ENCODE measurements at places on chromosomes 13 and 19. TPM values are rescaled to one million over a fixed set of nuclear protein-coding genes. Genes with fewer than 3 reads are reported as not detected.

SMIM24 gene
- total RNA-seq: 49.8 TPM

- no peak overlapping the region for H3K27ac ChIP-seq
- no peaks in the 10 kb centered on the region for H3K36me3 ChIP-seq
- no peaks in the 10 kb centered on the region for H3K27me3 ChIP-seq
- H3K4me3 ChIP-seq: no peak overlapping the region
- H3K4me1 ChIP-seq: no peaks in the 10 kb centered on the region
Measured at GRCh38 chr13:109873351-109874123, 87.2 kb upstream of the IRS2 start.

SMAD9 gene
- 13.1 TPM for total RNA-seq

DNA sequence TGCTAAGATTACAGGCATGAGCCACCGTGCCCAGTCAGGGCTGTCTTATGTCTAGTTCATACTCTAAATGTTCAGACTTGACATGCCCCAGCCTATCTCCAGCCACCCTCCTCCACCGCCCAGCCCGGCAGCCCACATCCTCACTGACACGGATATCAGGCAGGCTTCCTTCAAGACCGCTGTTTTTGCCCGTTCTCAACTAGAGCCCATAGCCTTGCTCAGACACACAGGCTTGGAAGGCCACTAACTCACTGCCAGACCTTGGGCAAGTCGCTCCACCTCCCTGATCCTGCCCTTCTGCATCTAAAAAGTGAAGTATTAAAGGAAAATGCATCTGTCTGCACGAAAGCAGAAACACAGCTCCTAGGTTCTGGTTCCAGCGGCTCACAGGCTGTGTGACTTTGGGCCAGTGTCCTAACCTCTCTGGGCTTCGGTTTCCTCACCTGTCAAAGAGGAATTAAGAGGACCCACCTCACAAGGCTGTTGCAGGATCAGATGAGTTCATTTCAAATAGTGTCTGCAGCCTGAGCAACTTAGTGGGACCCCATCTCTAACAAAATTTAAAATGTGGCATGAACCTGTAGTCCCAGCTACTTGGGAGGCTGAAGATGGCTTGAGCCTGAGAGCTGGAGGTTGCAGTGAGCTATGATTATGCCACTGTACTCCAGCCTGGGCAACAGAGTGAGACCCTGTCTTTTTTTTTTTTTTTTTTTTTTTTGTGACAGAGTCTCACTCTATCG, 14.5 kb upstream of the CERS4 start:
- H3K27ac ChIP-seq: no peak overlapping the region
- H3K4me3 ChIP-seq: no peak overlapping the region
- DNase-seq: no peak
- H3K27me3 ChIP-seq: no peaks in the 10 kb centered on the region

DNA sequence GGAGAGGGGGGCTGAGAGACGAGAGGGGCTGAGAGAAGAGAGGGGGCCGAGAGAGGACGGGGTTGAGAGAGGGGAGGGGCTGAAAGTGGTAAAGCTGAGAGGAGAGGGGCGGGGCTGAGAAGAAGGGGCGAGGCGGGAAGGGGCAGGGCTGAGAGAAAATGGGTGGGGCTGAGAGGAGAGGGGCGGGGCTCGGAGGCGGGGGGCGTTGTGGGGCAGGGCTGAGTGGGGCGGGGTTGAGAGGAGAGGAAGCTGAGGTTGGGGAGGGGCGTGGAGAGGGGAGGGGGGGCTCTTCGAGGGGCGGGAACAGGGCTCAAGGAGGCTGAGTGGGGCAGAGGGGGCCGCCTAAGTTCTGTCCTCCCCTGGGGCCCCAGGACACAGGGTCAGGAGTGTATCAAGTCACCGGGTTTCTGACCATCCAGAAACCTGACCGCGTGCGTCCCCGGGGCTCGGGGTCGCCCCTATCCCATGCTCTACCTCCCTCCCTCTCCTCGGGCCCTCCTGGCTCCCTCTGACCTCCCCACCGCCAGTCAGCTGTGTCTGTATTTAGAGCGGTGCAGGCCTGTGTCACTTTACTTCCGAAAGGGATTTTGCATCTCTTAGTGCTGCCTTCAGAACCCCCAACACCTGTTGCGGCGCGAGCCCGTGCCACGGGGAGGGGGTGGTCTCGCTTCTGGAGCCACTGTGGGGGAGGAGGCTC, 38.6 kb upstream of the SEMA6B start:
- H3K27ac ChIP-seq: no peak overlapping the region
- no peaks in the 10 kb centered on the region for H3K4me1 ChIP-seq
- no peaks in the 10 kb centered on the region for H3K36me3 ChIP-seq
- H3K27me3 ChIP-seq: peaks cover 4% of the 10 kb centered on the region

GRCh38 chr19:48644839-48645619, 958 bp downstream of the CA11 start:
- peak overlapping the region; percentile 87 for H3K27ac ChIP-seq
- H3K4me3 ChIP-seq: peak overlapping the region; percentile 61
- DNase-seq: peak; percentile 88
- no peaks in the 10 kb centered on the region for H3K36me3 ChIP-seq

DNA sequence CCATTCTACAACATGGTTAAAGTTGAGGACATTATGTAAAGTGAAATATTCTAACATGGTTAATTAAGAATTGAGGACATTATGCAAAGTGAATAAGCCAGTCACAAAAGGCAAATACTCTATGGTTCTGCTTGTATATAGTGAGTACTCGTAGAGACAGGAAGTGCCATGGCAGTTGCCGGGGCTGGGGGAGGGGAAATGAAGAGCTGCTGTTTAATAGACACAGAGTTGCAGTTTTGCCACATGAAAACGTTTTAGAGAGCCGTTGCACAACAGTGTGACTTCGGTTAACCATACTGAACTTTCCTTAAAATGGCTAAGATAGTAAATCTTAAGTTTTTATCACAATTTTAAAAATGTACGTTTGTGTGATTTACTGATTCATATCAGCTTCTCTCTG, 176.9 kb downstream of the SHISA2 start:
- no peak for DNase-seq
- H3K4me1 ChIP-seq: no peaks in the 10 kb centered on the region
- no peaks in the 10 kb centered on the region for H3K27me3 ChIP-seq
- no peak overlapping the region for H3K27ac ChIP-seq

GRCh38 chr19:15265214-15265849, 33.1 kb upstream of the EPHX3 start:
- no peak overlapping the region for H3K4me3 ChIP-seq
- H3K27ac ChIP-seq: peak overlapping the region; percentile 72
- no peak for DNase-seq
- no peaks in the 10 kb centered on the region for H3K4me1 ChIP-seq

DIAPH3 gene
- 2.0 TPM for total RNA-seq

GRCh38 chr19:3151563-3152418, 16.0 kb downstream of the GNA15 start:
- H3K27me3 ChIP-seq: no peaks in the 10 kb centered on the region
- no peak for DNase-seq
- no peaks in the 10 kb centered on the region for H3K36me3 ChIP-seq

DUXA gene
- total RNA-seq: not detected

DNA sequence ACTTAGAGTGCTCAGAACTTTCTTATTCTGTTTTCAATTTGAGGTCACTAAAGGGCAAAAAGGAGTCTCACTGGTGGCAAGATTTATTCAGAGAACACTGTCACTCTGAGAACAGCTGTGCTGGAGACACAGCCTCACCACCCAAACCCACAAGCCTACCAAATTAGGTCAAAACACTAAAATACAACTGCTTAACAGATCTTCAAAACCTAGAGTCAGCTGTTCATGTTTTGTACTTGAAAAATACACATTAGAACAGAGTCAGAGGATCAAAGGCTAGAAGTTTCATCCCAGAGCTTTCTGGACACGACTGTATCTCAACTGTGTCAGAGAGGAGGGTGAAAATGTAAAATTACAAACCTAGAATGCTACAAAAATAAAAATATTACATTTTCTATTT, 89.3 kb downstream of the MIPEP start:
- H3K4me1 ChIP-seq: no peaks in the 10 kb centered on the region
- H3K36me3 ChIP-seq: no peaks in the 10 kb centered on the region
- no peak overlapping the region for H3K27ac ChIP-seq
- no peak overlapping the region for H3K4me3 ChIP-seq

DNA sequence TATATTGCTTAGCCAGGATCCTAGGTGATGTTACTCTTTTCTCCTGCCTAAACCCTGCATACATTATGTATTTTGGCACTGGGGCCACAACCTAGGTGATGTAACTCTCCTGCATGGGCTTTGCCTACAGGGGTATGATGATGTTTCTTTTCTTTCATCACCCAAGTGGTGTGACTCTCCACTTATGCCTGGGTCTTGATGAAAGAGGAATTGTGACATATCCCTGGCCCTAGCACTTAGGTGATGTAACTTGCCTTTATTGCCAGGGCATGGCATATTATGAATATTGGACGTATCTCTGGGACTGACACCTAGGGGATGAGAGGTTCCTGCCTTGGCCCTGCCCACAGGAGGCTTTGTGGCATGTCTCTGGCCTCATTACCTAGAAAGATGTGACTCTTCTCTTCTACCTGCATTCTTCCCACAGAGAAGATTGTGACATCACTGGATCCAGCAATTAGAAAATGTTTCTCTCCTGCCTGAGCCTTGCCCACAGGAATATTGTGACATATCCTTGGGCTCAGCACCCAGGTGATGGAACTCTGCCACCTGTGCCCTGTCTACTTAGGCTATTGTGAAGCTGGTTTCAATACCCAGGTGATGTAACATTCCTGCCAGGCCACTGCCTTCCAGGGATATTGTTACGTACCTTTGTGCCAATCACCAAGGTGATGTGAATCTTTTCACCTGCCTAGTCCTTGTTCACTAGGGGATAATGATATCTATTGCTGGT, 27.3 kb upstream of the ZNF254 start:
- peaks cover 30% of the 10 kb centered on the region for H3K36me3 ChIP-seq
- H3K4me3 ChIP-seq: no peak overlapping the region
- no peak overlapping the region for H3K27ac ChIP-seq
- no peaks in the 10 kb centered on the region for H3K4me1 ChIP-seq
- no peak for DNase-seq

DNA sequence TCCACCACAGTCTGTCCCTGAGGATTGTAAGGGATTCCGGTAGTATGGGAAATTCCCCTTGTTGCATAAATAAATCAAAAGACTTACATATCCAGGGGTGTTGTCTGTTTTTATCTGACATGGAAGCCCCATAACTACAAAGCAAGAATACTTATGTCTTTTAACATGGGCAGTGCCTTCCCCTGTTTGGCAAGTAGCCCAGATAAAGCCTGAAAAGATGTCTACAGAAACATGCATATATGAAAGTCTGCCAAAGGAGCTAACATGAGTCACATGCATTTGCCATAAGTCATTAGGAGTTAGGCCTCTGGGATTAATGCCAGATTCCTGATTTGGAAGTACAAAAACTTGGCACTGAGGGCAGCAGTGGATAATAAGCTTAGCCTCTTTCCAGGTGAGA, 62.1 kb downstream of the ZNF737 start:
- H3K36me3 ChIP-seq: no peaks in the 10 kb centered on the region
- DNase-seq: no peak
- H3K4me1 ChIP-seq: no peaks in the 10 kb centered on the region

DNA sequence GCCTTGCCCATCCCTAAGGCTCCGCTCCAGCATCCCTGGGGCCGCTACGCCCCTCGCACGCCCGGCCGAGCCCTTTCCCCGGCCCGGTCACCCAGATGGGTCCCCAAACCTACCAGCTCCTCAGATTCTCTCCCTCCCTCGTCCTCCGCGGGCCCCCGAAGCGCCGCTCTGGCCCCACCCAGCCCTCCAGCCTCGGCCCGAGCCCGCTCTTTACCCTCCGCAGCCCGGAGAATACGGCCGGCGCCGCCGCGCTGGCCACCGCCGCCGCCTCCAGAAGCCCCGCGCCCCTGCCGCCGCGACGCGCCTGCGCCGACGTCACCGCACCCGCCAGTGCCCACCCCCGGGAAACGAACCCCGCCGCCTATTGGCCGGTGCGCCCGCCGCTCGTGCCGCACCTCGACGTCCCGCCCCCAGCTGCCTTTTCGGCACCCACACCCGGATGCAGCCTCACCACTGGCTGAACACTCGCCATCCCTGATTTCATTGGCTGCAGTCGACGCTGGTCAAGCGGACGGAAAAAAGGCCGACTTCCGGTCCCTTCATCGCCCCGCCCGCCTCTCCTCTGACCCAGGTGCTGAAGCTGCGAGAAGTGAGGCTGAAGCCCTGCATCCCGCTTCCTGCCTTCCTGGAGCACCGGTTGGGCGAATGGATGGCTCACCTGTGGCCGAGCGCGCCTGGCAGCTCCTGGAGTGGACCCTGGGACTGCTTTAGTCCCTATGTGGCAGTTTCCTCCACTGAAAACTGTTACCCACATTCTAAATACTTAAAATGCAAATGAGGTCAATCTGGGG, at the start of gene DAPK3:
DAPK3 (minus strand) TSS at position 292 of the 791 bp plus-strand sequence. CDS start 1,364 bp downstream, outside the sequence.
- H3K36me3 ChIP-seq: peaks cover 12% of the 10 kb centered on the region
- peak; percentile 99 for DNase-seq
- H3K27me3 ChIP-seq: no peaks in the 10 kb centered on the region
- peak within 1 kb of the TSS; percentile 75 for H3K4me3 ChIP-seq
- H3K27ac ChIP-seq: peak within 1 kb of the TSS; percentile 83
- H3K4me1 ChIP-seq: peaks cover 5% of the 10 kb centered on the region

DNA sequence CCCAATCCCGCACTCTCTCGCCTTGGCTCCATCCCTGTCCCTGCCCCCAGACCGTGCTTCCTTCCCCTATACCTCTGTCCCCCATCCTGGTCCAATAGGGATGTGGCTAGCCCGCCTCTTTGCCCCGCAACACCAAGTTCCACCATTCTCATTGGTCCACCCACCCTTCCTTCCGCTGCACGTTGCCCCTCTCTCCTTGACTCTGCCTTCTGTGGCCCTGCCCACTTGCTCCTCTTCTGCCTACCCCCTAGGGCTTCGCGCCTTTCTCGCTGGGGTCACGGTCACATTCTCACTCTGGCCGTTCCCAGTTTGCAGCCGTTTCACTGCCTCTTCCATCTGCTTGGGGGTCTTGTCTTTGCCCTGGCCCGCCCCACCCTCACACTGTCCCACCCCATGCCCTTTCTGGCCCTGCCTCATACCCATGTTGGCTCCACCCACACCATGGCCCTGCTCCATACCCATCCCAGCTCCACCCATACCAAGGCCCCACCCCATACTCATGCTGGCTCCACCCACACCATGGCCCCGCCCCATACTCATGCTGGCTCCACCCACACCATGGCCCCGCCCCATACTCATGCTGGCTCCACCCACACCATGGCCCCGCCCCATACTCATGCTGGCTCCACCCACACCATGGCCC, 4.5 kb upstream of the ARHGAP45 start:
- peaks cover 4% of the 10 kb centered on the region for H3K4me1 ChIP-seq
- DNase-seq: no peak

SIGLEC5 gene
- total RNA-seq: not detected

DNA sequence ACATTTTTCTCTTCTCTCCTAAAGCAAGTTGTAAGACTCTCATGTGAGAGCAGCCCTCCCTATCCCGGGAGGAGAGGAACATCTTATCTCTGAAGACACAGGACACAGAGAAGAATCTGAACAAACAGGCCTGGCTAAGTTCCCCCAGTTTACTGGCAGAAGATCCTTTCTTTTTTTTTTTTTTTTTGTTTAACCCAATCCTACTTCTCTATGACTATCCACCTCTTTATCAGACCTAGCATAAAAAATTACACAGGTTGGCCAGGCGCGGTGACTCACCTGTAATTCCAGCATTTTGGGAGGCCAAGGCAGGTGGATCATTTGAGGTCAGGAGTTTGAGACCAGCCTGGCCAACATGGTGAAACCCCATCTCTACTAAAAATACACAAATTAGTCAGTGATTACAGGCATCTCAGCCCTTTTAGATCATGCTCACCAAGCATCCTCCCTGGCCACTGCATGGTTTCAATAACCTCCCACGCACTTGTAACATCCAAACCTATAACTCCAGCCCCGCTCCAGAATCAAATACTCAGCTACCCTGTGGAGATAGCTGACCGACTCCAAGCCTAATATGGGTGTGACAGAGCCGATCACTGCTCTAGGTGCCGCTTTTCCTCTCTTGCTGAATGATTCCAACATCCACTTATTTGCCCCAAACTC, 27.3 kb upstream of the MUC16 start:
- H3K4me1 ChIP-seq: no peaks in the 10 kb centered on the region
- no peaks in the 10 kb centered on the region for H3K27me3 ChIP-seq
- H3K27ac ChIP-seq: no peak overlapping the region
- DNase-seq: no peak
- H3K4me3 ChIP-seq: no peak overlapping the region

All from kidney (tissue), 22 donors.